Right ventricle myocardium inferior (tissue), 1 donor: ENCODE measurements at places on chromosomes 3 and 15. TPM values are rescaled to one million over a fixed set of nuclear protein-coding genes. Genes with fewer than 3 reads are reported as not detected.

PIGZ gene
- total RNA-seq, result 2.8 TPM

RRP9 gene
- total RNA-seq, result 7.7 TPM

ITIH4 gene
- total RNA-seq, result 5.0 TPM

C3orf38 gene
- 11.8 TPM for total RNA-seq

DAZL gene
- not detected for total RNA-seq

SOX14 gene
- not detected for total RNA-seq

GASK1A gene
- 0.92 TPM for total RNA-seq

ALG1L2 gene
- not detected for total RNA-seq

GALNT15 gene
- total RNA-seq, result 5.8 TPM

TRH gene
- not detected for total RNA-seq

MEIS2 gene
- 45.4 TPM for total RNA-seq

CGGBP1 gene
- total RNA-seq, result 51.6 TPM
